Panc1 (cell line): ENCODE measurements at places on chromosomes 3 and 15.

- no peak for DNase-seq
Measured at GRCh38 chr15:75235760-75236729, 22.1 kb upstream of the GOLGA6C start.

DNA sequence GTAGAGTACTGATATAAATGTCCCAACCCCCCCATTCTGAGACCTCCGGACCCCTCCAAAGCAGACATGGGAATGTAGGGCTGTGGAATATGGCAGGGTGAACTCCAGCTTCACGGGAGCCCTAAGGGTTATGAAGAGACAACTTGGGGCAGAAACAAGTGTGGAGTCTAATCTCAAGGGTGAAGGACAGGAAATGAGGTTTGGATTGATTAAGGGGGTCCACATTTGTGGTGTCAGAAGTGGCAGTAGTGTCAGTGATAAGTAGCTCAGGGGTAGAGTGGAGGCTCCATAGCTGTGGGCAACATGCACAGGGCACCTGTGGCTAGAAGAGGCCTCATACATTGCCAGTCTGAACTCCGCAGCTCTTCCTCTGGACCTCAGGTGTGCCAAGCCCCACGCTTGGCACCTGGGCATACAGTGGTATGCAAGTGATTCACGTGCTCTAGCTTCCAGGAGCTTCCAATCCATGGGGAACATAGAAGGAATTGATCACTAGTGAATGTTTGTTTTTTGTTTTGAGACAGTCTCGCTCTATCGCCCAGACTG is 4.1 kb upstream of the P4HTM start:
- DNase-seq = no peak

DNA sequence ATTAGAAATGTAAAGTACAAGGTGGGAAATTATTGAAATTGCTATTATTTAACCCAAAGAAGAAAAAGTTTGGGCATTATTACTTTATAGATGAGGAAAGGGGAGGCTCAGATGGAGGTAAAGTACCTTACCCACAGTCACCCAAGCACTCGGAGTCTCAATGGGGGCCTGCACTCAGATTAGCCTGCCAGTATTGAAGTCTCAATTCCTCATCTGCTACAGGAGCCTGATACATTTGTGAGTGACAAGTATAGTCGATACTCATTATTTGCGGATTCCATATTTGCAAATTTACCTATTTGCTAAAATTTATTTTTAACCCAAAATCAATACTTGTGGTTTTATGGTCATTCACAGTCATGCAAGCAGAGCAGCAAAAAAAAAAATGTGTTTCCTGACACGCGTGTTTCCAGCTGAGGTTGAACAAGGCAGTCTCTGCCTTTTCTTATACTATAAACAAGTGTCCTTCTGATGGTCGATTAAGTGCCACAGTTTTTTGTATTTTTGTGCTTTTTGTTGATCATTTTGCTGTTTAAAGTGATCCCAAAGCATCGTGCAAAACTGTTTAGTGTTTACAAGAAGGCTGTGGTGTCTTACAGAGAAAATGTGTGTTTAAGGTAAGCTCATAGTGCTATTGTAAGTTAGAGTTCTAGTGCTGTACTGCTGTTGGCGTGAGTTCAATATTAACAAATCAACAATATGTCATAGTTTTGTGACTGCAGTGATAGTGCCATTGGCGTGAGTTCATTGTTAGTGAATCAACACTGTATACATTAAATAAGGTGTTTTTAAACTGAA is 48.0 kb downstream of the ARHGEF26 start:
- DNase-seq = no peak

- no peak for DNase-seq
Measured at GRCh38 chr3:112124907-112125607, 8.0 kb downstream of the GCSAM start.

DNA sequence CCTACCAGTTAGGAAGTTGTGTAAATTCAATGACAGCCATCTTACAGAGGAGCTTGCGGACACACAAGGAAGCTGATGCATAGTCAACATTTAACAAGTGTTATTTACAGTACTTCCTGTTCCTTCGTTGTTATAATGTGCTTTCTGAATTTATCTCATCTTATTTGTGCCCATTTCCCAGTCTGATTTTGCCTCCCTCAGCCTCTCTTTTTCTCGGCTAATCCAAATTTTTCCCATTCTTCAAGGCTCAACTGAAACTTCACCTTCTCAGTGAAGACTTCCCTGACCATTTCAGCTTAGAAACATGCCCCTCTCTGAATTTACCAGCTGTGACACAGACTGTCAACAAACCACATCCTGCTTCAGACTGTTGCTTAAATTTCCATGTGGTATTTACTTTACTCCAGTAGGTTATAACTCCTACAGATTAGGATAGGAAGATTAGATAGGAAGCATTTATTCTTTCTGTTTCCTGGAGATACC is 55.7 kb upstream of the CP start:
- peak; percentile 92 for DNase-seq
